ENCODE measurements at places on chromosomes 1 and 21.
A peak's percentile ranks its signal among the peaks of the same experiment; 100 is the strongest.

GRCh38 chr1:165288350-165289120, 68.0 kb downstream of the LMX1A start:
- peak; percentile 68 for DNase-seq

DNA sequence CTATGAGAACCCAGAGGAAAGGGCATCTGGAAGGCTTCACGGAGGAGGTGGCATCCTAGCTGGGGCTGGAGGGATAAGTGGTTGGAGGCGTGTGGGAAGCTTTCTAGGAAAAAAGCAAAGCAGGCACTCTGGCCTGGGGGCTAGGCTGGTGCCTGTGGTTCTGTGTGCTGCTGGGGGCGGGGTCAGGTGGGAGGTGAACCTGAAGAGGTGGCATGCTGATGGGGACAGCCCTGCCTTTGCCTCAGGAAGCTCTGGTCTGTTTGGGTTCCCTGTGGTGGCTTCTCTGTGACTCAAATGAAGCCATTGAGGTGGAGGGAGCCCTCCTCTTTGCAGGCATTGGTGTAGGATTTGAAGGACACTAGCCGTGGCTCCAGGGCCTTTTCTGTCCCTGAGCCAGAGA, 221.6 kb upstream of the POU3F1 start:
- no peak for DNase-seq

DNA sequence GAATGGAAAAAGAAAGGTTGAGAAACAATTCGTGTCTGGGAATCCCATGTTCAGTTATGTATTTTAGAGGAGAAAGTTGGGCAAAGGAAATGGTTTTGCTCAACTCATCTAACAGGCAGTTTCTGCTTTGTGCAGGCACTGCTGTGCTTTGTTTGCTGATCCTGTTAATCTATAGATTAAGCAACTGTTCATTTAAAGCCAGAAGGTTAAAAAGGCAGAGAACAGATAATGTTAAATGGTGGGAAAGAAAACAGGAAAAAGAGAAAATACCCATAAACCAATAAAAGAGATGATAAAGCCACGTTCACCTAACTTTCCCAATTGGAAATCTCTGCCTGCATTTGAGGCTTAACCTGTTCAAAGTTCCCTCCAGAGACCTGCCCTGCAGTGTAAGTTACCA, 70.0 kb downstream of the APP start:
- no peak for DNase-seq

- no peak for DNase-seq
Observed at GRCh38 chr1:170670802-170671628, 7.1 kb downstream of the PRRX1 start.

GRCh38 chr1:58067082-58067481, 479.4 kb downstream of the OMA1 start:
- no peak for DNase-seq

- DNase-seq: no peak
Observed at GRCh38 chr1:200242110-200243041, 167.5 kb downstream of the ZNF281 start.

- DNase-seq: no peak
Observed at GRCh38 chr21:34726627-34727337, 58.0 kb downstream of the CLIC6 start.

GRCh38 chr1:93056214-93056613, 22.9 kb upstream of the MTF2 start:
- no peak for DNase-seq

GRCh38 chr1:203401199-203401877, 50.4 kb upstream of the FMOD start:
- no peak for DNase-seq

- DNase-seq: no peak
Observed at GRCh38 chr1:61556631-61557030, 168.3 kb downstream of the TM2D1 start.

GRCh38 chr1:175150596-175151319, 41.8 kb downstream of the KIAA0040 start:
- no peak for DNase-seq

- DNase-seq: no peak
Observed at GRCh38 chr21:22880573-22880972, 1882.4 kb downstream of the NCAM2 start.

GRCh38 chr1:92466683-92467352, 19.9 kb downstream of the GFI1 start:
- no peak for DNase-seq

DNA sequence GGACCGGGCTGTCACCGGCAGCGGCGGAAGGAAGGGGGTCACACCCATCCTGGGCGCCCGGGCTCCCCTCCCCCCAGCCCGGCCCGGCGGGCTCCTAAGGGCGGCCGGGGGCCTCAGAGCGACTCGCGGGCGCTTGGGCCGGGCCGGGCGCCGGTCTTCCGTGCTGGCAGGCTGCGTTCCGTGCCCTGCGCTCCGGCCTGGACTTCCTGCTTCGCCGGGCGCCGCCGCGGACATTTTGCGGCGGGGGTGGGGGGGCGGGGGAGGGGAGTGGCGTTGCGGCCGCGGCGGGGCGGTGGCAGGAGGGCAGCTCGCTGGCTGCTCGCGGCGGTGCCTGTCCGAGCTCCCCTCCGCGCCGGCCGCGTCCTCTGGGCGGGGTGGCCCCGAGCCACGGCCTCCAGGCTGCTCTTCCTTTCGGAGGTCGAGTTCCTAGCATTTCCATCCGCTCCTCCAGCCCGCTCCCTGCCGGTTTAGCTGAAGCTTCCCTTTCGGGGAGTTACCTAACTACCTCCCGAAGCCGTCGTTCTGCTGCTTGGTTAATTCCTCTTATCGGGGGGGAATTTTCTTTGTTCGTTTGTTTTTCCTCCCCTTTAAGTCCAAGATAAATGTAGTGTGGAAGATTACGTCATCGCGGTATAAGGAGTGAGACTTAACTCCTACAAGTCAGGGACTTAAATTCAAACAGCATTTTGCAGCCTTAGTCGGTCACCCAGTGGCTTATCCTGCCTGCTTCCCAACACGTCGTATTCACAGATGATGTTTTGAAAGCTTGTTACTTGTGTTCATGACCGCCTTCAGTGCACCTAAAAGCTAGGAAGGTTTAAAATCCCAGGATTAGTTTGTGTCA, 730 bp downstream of the CDC42 start:
- no peak for DNase-seq

- no peak for DNase-seq
Observed at GRCh38 chr1:211605603-211606331, 26.8 kb upstream of the SLC30A1 start.

DNA sequence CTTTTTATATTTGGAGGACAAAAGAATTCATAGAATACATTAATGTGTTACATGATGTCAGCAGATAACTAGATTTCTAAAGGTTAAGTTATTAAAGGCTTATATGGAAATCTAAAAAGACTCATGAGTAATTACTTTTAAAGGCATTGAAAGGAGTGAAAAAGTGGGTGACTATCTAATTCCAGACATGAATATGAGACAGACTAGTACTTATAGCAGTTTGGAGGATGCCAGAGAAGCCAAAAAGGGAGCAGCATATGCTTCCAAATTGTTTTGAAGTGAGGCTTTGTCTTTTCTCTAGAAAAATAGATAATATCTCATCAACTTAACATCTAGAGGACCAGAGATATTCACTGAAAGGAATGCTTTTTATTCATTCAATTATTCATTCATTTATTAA, 275.5 kb upstream of the CACYBP start:
- DNase-seq: no peak

DNA sequence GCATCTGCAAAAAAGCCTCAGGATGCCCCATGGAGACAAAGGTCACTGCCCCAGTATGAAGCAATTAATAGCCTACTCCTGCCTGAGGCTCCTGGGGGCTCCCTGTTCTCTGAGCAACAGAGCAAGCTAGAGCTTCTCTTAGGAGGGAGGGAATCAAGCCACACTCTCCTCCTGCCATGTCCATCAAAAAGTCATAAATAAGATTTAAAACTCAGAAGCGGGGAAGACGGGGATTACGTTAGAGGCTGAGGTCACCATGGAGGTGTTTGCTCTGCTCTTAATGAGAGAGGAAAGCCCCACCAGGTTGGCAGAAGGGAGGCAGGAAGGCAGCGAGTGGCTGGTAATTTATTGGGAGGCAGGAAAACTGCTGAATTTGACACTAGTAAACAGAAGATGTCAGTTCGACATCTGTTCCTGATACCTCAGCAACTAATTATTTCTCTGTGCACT, 98.4 kb upstream of the TNR start:
- no peak for DNase-seq

DNA sequence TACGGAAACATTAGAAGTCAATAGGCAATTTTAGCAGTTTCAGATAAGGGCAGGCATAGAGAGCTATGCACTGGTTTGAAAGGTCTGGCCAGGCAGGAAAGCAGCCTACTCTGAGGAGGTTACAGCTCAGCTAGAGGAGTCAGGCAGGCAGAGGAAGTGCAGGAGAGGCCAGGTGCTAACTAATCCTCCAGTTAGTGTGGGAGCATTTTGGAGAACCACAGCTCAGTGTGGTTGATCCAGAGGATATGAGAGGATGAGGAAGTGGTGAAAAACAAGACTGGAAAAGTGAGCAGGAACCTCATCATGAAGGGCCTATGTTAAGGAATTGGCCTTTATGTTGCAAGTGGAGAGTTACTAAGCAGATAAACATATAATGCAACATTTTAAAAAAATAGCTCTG, 282.4 kb upstream of the SGIP1 start:
- DNase-seq: no peak

GRCh38 chr1:114062477-114063099, 83.3 kb downstream of the OLFML3 start:
- no peak for DNase-seq

GRCh38 chr1:60589916-60590315, 492.4 kb upstream of the NFIA start:
- no peak for DNase-seq

DNA sequence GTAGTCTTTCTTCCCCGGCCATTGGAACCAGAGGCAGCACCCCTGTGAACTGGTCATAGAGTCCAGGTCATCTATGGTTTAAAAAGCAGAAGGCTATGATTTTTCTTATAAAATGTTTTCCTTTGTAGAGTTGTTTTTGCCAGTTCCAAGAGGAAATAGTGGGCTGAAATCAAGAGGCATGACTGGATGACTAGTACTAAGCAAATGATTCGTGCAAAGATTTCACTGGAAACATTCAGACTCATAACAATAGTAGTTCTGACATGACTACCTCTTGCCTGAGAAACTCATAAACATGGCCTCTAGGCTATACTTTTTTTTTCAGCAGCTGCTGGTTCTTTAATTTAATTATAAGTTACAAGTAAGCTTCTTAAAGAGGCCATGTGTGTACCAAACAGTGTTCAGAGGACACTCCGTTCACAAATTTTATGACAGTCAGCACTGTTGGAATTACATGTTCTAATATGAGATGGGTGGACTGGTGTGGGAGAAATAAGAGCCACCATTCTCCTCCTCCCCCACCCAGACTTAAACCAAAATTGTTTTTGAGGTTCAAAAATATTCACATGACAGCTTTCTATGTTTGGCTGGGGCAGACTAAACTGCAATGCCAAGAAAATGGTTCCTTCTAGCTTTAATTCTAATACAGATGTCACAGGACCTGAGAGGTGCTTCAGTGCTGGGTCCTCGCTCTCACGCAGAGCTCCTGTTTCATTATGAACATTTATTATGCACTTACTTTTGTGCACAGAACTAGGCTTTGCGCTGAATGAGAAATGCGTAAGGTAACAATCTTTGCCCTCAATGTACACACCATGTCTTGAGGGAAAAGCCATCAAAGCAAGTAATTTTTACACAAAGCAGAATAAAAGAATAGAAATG, 147.5 kb downstream of the ZC3H11B start:
- no peak for DNase-seq

GRCh38 chr1:202073206-202073605, 49.5 kb upstream of the GPR37L1 start:
- no peak for DNase-seq

- DNase-seq: no peak
Observed at GRCh38 chr1:75053207-75053606, 81.0 kb upstream of the LHX8 start.

GRCh38 chr21:45460011-45460565, 55.1 kb downstream of the COL18A1 start:
- DNase-seq: no peak

DNA sequence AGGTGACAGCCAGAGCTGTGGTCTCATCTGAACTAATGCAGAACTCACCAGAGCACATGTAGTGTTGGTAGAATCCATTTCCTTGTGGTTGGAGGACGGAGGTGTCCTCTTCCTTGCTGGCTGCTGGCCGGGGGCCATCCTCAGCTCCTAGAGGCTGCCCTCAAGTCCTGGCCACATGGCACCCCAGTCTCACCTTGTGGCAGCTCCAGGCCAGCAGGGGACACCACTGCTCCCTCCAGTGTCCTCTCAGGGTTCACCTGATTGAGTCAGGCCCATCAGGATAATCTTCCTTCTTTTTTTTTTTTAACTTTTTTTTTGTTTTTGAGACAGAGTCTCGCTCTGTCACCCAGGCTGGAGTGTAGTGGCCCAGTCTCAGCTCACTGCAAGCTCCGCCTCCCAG, 2.9 kb downstream of the KCNE1 start:
- DNase-seq: no peak

DNA sequence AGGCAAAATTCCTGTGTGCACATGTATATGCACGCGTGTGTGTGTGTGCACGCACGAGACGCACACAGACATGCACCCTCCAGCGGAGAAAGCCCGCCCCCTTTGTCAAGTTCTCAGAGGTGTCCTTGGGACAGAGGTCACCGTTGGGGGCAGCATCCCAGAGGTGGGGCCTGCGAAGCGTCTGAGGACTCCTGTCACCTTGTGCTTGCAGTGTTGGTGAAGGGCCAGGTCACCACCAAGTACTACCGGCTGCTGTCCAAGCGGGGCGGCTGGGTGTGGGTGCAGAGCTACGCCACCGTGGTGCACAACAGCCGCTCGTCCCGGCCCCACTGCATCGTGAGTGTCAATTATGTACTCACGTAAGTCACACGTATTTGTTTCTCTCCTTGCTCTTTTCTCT, 42.6 kb downstream of the SIM2 start:
- DNase-seq: no peak

GRCh38 chr1:212683357-212683722, 16.3 kb downstream of the BATF3 start:
- DNase-seq: no peak

- no peak for DNase-seq
Observed at GRCh38 chr1:208219659-208220282, 24.4 kb downstream of the PLXNA2 start.

DNA sequence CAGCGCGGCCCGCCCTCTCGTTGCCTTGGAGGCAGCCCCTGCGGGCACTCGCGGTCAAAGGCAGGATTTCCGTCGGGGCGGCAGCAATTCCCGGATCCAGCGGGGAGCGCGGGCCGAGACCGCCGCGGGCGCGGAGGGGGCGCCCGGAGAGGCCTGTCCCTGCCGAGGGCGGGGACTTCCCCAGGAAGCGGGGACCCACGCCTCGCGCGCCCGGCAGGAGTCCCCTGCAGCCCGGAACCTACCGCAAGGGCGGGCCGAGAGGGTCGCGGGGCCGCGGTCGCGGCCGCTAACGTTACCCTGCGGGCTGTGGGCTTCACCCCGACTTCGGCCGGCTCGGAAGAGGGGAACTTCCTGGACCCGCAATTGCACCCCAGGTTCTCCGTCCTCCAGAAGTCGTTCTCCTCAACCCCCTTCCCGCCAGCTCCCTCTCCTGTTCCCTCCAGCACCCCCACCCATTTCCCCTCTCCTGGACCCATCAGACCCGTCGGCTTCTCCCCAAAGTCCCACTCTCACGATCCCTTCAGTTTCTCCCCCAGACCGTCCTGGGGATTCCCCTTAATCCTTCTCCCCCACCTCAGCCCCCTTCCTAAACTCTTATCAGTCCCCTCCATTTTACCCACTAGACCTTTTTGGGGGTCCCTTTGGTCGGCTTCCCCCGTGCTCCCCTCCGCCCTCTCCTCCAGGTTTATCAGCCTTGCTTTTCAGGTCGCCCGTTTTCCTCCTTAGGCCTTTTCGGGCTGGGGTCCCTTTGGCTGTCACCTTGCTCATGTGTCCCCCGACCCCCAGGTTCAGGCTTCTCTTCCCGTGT, 604 bp downstream of the FGR start:
- DNase-seq: no peak

All from NCI-H187 (cell line).